ENCODE measurements at places on chromosomes 3 and 15. TPM values are rescaled to one million over a fixed set of nuclear protein-coding genes. Genes with fewer than 3 reads are reported as not detected.

GRCh38 chr15:91559066-91559465 lies 294.4 kb upstream of the SLCO3A1 start:
- no peak for DNase-seq

Gene MESP2
- not detected for total RNA-seq

GRCh38 chr3:113615976-113616375 lies 80.5 kb downstream of the USF3 start:
- DNase-seq, result no peak

Gene HOMER2
- total RNA-seq, result 7.1 TPM

Gene SLC15A2
- total RNA-seq, result 0.77 TPM

- DNase-seq, result no peak
Observed at GRCh38 chr15:34821831-34822230, 26.5 kb upstream of the ACTC1 start.

Gene MYO9A
- 45.6 TPM for total RNA-seq

GRCh38 chr3:76307556-76307955 lies 522.2 kb upstream of the ZNF717 start:
- DNase-seq, result no peak

Gene DAZL
- not detected for total RNA-seq

- no peak for DNase-seq
Observed at GRCh38 chr3:99413504-99413903, 224.9 kb upstream of the COL8A1 start.

DNA sequence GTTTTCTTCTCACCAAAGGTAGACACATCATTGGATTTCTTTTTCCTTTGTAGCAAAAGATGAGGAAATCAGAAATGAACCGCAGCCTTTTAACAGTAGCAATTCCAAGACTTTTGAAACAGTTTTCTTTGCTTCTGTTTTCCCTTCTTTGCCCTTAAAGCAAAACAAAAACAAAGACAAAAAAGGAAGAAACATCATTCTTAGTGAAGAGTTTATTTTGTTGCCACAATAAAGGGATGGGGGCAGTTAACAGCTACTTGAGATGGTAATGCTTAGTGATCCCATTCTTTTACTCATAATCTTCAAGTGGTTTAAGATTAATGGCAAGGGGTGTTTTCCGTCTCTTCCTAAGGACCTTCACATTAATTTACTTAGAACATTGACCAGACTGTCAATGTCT lies 218.8 kb downstream of the MEIS2 start:
- no peak for DNase-seq

Gene GPR15
- total RNA-seq, result not detected

Gene ZNF80
- not detected for total RNA-seq

Gene GOLGA8Q
- not detected for total RNA-seq

Gene CIB2
- total RNA-seq, result 4.4 TPM

Gene ARPIN
- 12.0 TPM for total RNA-seq

Gene CTXN2
- not detected for total RNA-seq

Gene MST1R
- total RNA-seq, result 0.26 TPM

GRCh38 chr3:52119099-52119498 lies 35.1 kb downstream of the POC1A start:
- DNase-seq, result no peak

Gene CSK
- total RNA-seq, result 24.9 TPM

Gene CCR9
- total RNA-seq, result 0.14 TPM

Gene GABRG3
- total RNA-seq, result 3.0 TPM

- no peak for DNase-seq
Observed at GRCh38 chr3:62011666-62012065, 361.7 kb downstream of the FEZF2 start.

DNA sequence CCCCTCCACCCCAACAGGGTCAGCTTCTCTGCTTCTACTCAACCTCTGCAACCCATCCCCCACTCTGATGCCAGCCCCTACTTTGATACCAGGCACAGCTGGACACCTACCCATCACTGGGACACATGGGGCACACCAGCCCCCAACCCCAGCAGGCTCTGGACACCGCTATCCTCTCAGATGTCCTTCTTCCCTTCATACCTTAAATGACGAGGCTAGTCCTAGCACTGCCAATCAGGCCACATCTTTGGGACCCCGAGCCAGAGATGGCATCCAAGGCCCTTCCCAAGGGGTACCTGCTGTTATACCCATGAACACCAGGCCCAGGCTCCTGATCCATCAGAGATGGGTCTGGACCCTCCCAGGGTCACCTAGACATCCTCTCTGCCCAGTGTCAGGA lies 10.6 kb downstream of the POC1A start:
- no peak for DNase-seq

Gene COL6A6
- 1.4 TPM for total RNA-seq

DNA sequence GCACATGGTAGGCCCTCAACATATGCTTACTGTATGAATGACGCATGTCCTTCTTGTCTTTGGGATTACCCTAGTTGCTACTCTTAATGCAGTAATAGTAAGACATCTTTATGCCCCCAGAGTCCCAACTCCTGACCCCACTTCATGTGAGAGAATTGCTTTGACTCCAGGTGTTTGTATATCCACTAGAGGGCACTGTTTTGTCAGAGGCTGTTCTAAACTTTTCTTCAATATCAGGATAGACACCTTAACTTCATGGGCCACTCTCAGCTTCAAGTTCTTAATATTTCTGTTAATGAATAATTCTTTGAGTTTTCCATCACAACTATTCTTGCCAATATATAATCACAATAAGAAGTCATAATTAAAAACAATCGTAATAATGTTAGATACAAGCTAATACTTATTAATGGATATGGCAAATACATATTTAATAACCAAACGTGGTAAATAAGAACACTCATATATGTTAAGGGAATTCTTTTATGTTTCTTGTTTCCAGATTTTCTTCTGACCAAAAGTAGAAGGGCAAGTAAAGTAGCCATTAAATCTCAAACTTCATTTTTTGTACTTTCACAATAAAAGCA lies 337.2 kb upstream of the DNAJC19 start:
- DNase-seq, result no peak

GRCh38 chr3:150703299-150703755 lies 393 bp downstream of the ERICH6 start:
- peak; percentile 42 for DNase-seq

Gene GATA2
- 171 TPM for total RNA-seq

DNA sequence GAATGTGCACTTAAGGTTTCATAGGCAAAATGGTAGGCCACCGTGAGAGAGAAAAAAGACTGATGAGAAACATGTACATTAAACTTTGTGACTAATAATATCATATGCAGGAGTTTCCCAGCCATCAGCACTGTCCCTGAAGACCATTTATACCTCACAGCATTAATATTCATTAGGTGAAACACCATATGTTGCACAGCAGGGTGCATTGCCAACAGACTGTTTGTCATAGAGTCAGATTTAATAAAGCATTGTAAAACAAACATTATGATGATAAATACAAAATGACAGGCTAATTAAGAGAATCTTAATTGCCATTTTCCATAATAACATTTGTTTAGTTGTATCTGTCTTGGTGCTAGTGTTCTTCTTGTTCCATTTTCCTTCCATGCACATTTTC lies 578.3 kb downstream of the EPHA3 start:
- DNase-seq, result no peak

Gene DNASE1L3
- 3.2 TPM for total RNA-seq
